ENCODE measurements at places on chromosomes 7 and 10.
A peak's percentile ranks its signal among the peaks of the same experiment; 100 is the strongest.

DNA sequence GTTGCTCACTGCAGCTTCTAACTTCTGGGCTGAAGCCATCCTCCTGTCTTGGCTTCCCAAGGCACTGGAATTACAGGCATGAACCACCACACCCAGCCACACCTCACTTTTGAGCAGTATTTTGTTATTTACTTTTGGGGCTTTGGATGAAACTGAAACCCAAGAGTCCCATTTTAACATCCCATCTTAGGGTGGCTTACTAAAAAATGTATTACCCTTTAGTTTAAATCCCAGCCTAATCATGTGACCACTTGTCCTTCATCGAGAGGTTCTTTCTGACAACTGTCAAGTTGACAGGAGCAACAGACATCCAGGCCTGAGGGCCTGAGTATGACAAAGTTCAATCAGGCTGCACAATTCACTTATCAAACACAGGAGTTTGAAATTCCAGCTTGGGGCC is 33.6 kb downstream of the C10orf67 start:
- no peak for DNase-seq

GRCh38 chr7:2016761-2017480 is 215.8 kb downstream of the MAD1L1 start:
- no peak for DNase-seq

- no peak for DNase-seq
Observed at GRCh38 chr10:131748831-131749766, 151.7 kb upstream of the PPP2R2D start.

GRCh38 chr7:143320620-143321019 is 4.7 kb downstream of the CLCN1 start:
- no peak for DNase-seq

DNA sequence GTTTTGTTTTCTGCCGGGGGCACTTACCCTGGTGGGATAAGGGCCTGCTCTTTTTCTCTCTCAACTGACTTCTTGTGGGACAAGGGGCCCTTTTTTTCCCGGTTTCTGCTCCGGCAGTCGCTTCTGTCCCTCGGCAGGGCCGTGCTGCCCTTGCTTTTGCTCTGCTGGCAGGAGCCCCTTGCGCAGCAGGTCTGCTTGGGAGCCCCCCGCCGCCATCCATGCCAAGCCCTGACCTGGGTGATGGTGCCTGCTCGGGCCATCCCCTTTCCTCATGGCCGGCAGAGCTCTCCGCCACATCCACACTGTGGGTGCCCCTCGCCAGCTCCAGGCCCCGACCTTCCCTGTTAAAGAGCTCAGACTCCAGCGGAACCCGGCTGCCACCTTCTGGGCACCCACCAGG is 47.0 kb upstream of the ZNF32 start:
- no peak for DNase-seq

DNA sequence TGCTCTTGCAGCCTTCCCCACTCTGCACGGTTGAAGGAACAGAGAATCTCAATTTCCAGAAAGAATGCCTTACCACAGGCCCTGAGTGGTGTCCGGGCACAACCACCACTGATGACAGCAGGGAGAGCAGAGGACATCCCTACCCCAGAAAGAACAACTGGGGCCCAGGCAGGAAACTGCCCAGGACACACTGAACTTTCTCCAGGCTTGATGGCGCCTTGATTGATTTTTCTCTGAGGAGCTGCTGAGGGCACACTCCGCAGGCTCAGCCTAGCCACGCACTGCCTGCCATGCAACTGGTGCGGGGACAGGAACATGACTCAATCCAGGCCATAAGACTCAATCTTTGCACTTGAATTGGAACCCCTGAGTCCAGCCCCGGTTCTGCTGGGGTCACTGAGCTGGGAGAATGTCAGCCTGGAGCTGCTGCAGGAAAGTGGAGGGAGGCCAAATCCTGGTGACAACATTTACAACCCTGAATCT is 5.9 kb downstream of the AKR1B1 start:
- DNase-seq: no peak

- DNase-seq: no peak
Observed at GRCh38 chr10:31124852-31125251, 93.2 kb upstream of the ZNF438 start.

DNA sequence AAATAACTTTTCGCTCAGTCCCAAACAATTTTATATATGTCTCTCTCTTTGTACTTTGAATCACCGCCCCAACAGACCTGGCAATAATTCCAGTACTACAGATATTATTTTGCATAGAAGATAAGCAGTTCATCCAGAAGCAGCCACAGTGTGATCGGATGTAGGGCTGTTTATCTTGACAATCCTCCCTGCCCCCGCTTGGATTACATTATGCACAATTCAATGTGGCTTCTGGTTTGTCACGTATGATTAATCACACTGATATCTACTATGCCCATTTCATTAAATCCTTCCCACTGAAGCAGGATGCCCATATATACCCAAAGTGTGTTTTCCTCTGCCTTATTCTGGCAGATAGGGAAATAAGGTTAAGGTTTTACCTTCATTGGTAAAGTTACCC is 115.2 kb downstream of the PDE1C start:
- no peak for DNase-seq

DNA sequence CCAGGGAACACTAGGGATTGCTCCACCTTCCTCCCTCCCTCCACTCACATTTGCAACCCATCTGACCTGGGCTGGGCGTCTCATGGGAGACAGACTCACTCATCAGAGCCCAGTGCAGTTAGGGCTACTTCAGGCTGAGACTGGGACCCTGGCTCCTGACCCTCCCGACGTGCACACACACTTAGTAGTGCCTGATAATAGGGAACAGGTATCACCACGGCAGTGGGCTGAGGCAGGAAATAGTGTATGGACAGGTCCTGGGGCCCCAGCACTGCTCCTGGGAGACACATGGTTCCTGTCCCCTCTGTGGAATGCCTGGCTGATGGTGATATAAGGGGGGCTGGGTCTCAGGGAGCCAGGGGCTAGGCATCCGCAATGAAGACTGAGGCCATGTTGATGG is 14.3 kb downstream of the AQP1 start:
- DNase-seq: no peak

DNA sequence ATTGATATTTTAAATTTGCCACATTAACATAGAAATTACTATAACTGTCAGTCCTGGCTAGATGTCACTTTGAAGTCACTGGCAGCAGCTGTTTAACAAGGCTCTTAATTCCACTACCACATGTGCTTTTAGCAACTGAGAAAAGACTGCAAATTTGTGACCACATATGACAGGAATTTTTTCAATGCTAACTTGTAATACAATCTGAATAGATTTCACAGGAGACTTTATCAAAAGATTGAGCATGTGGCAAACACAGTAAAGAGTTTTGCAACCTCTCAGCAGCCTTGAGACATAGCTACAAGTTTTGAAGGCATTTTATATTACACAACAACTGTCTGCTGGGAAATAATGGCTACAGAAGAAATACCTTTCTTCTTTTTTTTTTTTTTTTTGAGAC is 73.0 kb downstream of the MICU1 start:
- DNase-seq: no peak

GRCh38 chr7:55983537-55983936 is 19.2 kb downstream of the NIPSNAP2 start:
- DNase-seq: no peak

DNA sequence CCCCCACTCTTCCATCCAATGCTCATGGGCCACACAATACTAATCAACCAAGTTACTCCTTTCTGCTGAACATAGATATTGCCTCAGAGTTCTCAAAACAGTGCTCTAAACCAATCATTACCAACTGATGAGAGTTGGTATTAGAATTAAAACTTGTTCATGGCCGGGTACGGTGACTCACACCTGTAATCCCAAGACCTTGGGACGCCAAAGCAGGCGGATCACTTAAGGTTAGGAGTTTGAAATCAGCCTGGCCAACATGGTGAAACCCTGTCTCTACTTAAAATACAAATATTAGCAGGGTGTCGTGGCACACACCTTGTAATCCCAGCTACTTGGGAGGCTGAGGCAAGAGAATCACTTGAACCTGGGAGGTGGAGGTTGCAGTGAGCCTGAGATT is 8.2 kb downstream of the TM9SF3 start:
- DNase-seq: no peak

- peak; percentile 66 for DNase-seq
Observed at GRCh38 chr10:11863353-11864109, 40.4 kb downstream of the PROSER2 start.

DNA sequence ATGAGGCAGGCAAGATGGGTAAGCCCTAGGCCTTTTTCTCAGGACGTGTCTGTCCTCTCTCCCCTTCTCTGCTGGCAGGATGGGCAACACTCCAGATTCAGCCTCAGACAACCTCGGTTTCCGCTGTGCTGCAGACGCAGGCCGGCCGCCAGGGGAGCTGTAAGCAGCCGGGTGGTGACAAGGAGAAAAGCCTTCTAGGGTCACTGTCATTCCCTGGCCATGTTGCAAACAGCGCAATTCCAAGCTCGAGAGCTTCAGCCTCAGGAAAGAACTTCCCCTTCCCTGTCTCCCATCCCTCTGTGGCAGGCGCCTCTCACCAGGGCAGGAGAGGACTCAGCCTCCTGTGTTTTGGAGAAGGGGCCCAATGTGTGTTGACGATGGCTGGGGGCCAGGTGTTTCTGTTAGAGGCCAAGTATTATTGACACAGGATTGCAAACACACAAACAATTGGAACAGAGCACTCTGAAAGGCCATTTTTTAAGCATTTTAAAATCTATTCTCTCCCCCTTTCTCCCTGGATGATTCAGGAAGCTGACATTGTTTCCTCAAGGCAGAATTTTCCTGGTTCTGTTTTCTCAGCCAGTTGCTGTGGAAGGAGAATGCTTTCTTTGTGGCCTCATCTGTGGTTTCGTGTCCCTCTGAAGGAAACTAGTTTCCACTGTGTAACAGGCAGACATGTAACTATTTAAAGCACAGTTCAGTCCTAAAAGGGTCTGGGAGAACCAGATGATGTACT is 13.1 kb downstream of the PHKG1 start:
- DNase-seq: no peak

- DNase-seq: no peak
Observed at GRCh38 chr7:20785157-20786048, 1.3 kb downstream of the SP8 start.

- DNase-seq: no peak
Observed at GRCh38 chr10:22702348-22702747, 12.0 kb downstream of the PIP4K2A start.

DNA sequence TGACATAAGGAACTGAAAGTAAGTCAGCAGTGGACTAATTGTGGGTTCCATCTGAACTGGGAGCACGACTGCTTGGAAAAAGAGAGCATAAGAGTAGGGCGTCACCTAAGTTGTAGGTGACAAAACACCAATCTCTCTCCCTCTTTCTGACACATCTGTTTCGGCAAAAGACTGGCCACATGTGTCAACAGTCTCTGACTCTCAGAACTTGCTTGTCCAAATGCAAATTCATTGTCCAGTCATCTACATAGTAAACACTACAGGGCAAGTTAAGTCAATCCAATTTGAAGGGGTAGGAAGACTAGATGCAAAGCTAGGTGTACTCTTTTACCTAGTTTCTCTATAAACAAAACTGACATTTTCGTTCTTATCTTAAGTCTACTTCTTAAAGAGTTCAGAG is 87.7 kb downstream of the ZNF438 start:
- no peak for DNase-seq

DNA sequence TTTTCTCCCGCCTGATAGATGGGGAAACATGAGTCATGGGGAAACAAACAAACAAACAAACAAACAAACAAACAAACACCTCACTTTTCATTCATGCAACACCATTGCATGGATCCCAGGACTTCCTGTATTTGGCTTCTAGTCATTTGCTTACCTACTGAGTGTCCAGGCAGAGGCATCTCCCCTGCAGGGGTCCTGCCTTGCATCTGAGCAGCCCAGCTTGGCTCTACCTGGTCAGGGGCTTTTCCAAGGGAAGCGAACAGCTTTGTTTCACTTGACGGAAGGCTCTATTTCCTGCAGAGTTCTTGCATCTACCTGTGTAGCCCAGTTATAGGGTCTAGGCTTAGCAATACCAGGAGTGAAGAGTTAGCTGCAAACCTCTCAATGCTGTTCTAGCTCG is 374.2 kb downstream of the GATA3 start:
- DNase-seq: no peak

GRCh38 chr7:22662036-22662435 is 65.0 kb upstream of the IL6 start:
- DNase-seq: no peak

GRCh38 chr7:157041004-157041403 is 30.5 kb upstream of the MNX1 start:
- DNase-seq: no peak

DNA sequence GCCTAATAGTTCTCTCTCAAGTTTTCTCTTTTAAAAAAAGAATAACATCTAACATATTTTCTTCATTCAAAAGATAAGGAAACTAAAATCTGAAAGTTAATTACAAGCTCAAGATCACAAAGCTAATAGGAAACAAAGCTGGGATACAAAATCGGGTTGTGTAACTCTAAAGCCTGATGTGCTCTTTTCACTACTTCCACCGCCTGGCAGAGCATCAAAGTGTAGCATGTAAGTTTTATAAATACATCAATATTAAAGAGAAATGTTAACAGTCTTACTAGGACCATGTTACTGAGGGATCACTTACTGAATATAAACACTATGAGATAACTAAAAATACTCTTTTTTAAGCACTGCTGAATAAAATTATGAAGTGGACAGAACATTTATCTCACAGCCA is 97.2 kb downstream of the KMT2C start:
- no peak for DNase-seq

DNA sequence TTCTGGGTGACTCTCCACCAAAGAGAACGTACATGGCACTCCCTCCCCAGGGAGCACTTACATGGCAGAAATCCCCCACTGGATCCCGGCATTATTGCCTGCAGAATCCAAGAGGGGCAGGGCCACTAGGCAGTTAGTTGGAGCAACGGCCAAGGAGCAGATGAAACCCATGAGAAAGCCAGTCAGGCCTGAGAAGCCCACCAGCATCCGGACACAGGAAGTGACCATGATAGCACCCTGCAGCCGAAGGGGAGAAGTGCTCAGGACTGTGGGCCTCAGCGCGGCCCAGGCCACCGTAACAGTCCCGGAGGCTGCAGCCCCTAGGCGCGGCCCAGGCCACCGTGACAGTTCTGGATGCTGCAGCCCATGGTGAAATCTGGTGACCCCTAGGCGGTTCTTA is 43.5 kb downstream of the STRA8 start:
- no peak for DNase-seq

DNA sequence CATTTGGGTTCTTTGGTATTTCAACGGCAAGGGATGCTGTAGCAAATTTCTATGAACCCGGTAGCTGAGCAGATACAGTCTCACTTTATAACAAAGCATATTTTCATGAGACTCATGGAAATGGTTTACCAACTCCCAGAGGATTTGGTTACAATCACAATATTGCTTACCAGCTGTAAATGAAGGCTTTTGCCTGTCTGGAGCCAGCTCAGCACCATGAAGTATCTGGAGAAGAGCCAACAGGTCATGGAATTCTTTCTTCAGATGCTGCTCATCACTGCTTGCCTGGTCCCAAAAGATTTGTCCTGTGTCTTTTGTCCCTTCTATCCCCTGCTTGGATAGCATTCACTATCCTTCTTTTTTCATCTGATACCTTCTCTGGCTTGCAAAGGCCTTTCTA is 316.9 kb upstream of the PHYHIPL start:
- no peak for DNase-seq

DNA sequence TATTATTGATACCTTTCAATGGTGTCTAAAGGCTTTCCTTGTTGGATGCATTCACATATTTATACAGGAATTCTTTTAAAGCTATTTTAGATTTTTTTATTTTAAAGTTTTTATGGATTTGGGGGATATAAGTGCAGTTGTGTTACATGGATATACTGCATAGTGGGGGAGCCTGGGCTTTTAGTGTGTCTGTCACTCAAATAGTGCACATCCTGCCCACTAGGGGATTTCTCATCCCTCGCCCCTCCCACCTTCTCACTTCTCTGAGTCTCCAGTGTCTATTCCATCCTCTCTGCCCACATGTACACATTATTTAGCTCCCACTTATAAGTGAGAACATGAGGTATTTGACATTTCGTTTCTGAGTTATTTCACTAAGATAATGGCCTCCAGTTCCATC is 154.0 kb upstream of the MKI67 start:
- no peak for DNase-seq
